ENCODE measurements at places on chromosomes 2 and 18. TPM values are rescaled to one million over a fixed set of nuclear protein-coding genes. Genes with fewer than 3 reads are reported as not detected.

TSHZ1 gene
- total RNA-seq, result 4.3 TPM

KIF5C gene
- total RNA-seq, result 0.17 TPM

OTOF gene
- not detected for total RNA-seq

HOXD9 gene
- total RNA-seq, result not detected

ANKRD29 gene
- 6.9 TPM for total RNA-seq

NEU2 gene
- not detected for total RNA-seq

HSBP1L1 gene
- total RNA-seq, result 13.4 TPM

SNRPD1 gene
- 9.2 TPM for total RNA-seq

ZSWIM2 gene
- total RNA-seq, result under 0.01 TPM

IL18RAP gene
- under 0.01 TPM for total RNA-seq

Data from fibroblast of lung (primary cell).